ENCODE measurements at places on chromosomes 6 and 20.

DNA sequence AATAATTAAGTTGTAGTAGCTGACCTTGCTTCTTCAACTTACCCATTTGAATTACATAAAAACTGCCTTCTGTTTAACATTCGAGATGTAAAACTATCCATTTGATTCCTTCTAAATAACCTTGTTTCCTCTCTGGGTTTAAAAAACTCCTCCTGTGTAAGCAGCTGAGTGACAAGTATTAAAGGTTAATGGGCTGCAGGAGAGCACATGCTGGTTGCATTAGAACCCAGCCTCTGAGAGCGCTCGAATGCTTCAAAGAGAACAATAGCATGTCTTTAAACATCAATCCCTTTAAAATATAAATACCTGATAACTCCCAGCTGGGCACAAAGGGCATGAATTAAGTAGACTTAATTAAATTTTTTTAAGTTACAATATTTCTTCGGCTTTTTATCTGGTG lies 215.8 kb downstream of the EYA4 start:
- no peak for DNase-seq

- DNase-seq, result no peak
Measured at GRCh38 chr6:46129291-46129628, 529 bp upstream of the ENPP4 start.

DNA sequence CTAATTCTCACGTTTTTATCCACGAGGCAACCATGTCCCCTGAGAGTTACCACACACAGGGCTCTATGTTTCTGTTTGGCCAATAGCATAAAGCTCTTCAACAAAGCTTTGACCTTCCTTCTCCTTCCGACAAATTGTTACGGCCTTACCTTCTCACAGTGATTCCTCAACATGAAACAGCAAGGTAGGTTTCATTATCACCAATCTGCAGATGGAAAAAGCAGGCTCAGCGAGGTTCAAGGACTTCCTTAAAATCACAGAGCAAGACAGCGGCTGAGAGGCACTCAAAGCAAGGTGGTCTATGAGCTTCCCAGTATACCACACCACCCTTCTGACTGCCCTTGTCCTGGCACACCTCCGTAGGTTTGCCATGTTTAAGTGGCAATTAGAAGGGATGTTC lies 360.0 kb downstream of the CD83 start:
- DNase-seq, result no peak

DNA sequence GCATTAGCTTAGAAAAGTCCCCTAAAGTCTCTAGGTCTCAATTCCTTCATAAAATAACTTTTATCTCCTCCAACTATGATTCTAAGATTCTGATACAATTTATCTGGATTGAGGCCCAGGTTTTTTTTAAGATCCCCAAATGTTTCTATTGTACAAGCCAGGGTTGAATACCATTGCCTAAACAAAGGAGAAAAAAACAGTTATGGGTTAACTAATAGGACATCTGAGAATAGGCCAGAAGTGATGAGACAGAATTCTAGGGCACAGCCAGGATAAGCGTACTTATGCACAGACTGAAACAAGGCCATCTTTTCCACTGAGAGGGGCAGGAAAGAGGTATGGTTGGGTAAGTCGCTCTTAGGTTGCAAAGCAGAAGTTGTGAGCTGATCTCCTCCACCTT lies 26.4 kb downstream of the EPB41L2 start:
- no peak for DNase-seq
